GM06990 (cell line): ENCODE measurements at places on chromosomes 16 and 17.

GRCh38 chr17:50219342-50219741 is 17.9 kb upstream of the COL1A1 start:
- DNase-seq: no peak

DNA sequence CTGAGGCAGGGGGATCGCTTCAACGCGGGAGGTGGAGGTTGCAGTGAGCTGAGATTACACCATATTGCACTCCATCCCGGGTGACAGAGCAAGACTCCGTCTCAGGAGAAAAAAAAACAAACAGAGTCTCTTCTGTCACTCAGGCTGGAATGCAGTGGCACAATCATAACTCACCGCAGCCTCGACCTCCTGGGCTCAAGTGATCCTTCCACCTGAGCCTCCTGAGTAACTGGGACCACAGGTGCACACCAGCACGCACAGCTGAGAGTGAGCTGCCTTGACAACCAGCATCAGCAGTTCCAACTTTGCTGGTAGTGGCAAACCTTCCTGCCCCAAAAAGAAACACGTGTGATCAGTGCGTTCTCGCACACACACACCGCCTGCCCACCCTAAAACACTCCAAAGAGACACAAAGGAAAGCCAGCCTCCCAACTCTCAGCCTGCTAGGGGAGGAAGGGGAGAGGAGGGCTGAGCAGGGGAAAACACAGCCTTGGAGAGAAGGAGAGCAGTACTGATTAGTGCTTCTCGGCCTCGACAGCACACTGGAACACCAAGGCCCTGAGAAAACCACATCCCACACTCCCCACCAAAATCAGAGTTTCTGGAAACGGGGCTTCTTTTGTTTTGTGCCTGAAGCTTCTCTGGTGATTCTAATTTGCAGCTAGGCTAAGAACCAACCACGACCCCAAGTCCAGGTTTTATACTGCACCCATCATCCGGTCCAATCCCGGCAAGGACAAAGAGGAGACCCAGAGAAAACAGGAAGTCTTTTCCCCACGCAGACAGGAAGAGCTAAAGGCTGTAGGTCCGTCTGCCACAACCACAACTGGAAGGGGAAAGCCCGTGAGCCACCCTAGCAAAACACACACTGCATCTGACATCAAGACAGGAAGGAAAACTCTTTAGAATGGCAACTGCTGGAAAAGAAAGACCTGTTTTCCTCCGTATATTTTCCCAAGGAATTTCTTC is 28.8 kb downstream of the ZCCHC14 start:
- no peak for DNase-seq

GRCh38 chr17:73492821-73493814 is 151.1 kb downstream of the SDK2 start:
- no peak for DNase-seq

GRCh38 chr17:81608082-81608481 is 28.8 kb downstream of the NPLOC4 start:
- no peak for DNase-seq

GRCh38 chr16:67486805-67487204 is 3.5 kb upstream of the AGRP start:
- no peak for DNase-seq

GRCh38 chr16:25013751-25014499 is 1.2 kb downstream of the ARHGAP17 start:
- peak; percentile 44 for DNase-seq

GRCh38 chr16:17173281-17173680 is 297.5 kb downstream of the XYLT1 start:
- DNase-seq: no peak

DNA sequence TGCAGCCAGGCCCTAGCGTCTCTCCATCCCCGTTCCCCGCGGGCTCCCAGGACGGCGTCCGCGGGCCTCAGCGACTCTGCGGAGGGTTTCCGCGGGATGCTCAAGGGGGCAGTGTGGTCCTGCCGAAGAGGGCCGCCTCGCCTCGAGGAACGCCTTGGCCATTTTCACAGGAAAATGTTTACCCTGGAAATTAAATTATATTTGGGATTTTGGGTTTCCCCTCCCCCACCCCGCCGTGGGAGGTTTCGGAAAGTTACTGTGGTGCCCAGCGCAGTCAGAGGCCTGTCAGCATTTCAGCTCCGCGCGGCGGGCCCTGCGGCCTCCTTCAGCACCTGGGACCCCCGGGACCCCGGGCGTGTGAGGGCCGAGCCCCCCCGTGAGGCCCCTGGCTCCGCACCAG is 94.5 kb downstream of the PCTP start:
- peak; percentile 3 for DNase-seq

- DNase-seq: no peak
Measured at GRCh38 chr17:27945333-27945616, 52.1 kb upstream of the LYRM9 start.

DNA sequence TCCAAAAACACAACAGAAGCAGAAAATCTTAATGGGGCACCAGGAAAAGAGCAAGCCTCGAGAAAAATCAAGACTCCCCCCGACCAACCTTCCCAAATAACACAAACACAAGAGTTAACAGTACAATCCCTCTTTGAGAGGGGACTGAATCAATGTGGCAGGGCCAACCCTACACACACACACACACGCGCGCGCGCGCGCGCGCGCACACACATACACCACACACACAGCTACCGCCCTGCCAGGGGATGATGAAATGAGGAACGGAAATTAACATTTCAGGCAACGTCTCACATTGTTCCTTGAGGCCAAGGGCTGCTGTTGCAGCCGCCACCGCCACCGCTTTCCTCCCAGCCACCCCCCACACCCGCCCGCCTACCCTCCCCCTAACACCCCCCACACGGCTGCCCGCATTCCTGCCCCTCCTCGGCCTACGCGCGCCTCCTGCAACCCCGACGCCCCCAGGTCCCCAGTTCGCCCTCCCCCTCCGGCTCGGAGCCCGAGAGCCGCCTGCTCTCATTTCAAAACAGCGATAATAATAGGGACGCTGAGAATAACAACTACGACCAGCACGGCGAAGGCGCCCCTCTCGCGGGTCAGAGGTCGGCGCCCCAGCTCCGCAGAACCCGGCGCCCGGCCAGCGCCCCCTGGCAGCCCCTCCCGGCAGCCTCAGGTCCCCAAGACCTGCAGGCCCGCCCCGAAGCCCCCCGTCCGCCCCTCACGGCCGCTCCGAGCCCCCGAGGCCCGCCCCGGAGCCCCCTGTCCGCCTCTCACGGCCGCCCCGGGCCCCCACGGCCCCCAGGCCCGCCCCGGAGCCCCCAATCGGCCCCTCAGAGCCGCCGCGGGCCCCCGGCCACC is 1.1 kb downstream of the ANKRD11 start:
- peak; percentile 89 for DNase-seq

DNA sequence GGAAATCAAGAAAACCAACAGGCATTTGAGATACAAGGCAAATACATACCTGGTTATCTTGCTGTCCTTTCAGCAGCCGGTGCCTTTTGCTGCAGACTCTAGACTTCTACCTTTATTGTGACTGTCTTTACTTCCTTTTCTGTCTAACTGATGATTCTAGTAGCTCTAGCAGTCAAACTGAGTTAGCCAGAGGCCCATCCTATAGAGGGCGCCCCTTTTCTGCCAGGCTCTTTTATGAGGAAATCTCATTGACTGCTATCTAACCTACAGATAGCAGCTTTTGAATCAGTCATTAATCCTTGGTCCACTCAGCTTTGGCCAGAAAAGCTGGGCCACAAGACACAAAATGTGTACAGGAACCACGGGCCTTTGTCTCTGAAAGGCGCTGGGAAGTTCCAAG is 87.5 kb upstream of the WSB1 start:
- no peak for DNase-seq

GRCh38 chr16:17062676-17063075 is 408.1 kb downstream of the XYLT1 start:
- no peak for DNase-seq
